Stimulated activated CD4-positive, alpha-beta T cell treated with anti-CD3 and anti-CD28 coated beads, Interleukin-12 subunit alpha, Interleukin-12 subunit beta, amount 100 ng/mL, for 48 hours (primary cell): ENCODE measurements at places on chromosomes 1 and 21.

- no peak for DNase-seq
Measured at GRCh38 chr1:172376431-172376830, 44.1 kb upstream of the C1orf105 start.

- peak; percentile 77 for DNase-seq
Measured at GRCh38 chr1:109687641-109688499, at the start of gene GSTM1. TSS of gene GSTM1 (plus strand) at chr1:109687817. CDS start at chr1:109687874, 57 bp downstream.

DNA sequence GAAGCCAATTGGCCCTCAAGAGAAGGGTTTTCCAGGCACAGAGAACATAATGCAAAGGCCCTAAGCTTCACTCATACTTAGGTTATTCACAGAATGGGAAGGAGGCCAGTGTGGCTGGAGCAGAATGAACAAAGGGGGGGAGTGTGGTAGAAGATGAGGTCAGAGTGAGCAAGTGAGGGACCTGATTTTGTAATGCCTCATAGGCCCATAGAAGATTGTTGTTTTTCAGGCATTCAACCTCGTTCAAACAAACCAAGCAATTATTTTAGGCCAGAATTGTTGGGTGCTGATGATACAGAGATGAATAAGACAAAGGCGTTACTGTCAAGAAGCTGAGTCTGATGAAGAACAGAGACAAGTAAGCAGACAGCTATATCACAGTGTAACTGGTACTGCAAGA is 54.5 kb upstream of the RAP1A start:
- DNase-seq = no peak

DNA sequence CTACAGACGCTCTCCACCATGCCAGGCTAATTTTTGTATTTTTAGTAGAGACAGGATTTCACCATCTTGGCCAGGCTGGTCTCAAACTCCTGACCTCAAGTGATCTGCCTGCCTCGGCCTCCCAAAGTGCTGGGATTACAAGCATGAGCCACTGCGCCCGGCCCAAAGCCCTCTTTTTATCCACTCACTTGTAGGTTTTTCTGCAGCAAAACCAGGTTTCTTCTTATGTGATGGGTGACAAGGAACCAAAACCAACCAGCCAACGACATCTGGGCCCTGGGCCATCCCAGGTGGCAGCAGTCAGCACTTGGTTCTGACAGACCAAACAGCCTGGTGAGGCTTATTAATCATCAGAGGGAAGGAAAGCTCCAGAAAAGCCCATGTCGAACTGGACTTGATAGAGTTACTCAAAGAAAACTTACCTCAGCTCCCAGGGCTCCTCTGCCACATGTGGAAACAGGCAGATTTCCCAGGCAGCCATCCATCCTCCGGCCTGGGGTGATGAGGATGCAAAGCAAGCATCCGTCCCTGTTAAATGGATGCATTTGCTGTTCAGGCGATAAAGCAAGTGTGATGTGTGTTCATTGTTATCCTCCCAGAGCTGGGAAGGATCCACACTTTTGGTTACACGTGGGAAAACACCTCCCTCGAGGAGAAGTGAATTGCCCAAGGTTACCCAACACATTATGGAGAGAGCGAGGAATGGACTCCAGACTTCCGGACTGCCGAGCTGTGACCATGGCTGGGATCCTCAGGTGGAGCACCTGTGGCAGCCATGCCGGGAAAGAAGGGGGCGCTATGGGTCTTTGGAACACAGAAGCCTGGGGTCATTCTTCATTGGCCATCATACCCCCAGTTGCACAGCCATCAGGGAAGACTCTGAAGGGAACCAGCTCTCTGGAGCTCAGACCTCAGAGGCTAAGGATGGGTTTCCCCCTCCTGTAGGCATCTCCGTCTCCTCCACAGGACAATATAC is 118.8 kb downstream of the HUNK start:
- no peak for DNase-seq

DNA sequence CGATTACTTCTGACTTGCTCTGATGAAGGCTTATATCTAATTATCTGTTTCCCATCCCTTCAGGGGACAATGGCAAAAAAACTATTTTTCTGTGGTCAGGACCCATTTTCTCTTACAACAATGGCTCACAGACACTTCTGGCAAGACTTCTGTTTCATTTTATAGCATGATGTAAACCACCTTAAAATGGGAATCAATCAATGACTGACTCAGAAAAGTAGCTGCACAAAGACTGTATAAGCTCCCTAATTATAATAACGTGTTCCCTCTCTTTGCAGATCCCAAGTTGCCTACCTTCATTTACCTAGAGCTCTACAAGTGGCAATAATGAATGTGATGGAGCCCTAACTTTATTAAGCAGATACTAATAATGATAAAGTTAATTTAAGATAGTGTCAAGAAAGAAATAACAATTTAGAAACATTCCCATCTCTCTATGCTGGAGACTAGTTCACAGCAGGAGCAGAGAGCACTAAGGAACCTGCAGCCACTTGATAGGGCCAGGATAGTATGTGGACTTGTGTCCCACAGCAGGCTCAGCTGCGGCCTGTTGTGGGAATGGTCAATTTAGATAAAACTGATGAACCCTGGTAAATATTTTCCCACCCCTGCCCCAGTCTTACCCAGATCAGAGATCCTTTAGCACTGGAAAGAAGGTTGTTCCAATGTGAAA is 538 bp downstream of the GBP2 start:
- no peak for DNase-seq

DNA sequence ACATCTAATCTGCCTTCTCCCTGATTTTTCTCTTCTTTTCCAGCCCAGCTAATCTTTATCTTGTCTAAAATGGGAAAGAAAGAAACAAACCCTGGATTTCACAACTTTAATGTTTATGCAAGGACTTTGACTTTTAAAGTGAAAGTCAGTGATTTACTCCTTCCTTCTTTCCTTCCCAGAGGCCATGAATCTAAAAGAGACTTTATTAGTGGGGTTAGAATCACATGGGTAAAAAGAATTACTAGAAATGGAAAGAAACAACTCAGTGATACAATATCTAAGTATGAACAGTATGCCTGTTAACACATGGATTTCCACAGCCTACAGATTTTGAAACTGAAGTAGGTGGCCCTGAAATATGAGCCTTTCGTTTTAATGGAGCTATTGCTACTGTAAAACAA is 59.8 kb upstream of the KCNK2 start:
- no peak for DNase-seq

- DNase-seq = no peak
Measured at GRCh38 chr1:101194746-101195145, 42.1 kb upstream of the S1PR1 start.

- DNase-seq = no peak
Measured at GRCh38 chr1:233211595-233211994, 83.9 kb downstream of the PCNX2 start.

DNA sequence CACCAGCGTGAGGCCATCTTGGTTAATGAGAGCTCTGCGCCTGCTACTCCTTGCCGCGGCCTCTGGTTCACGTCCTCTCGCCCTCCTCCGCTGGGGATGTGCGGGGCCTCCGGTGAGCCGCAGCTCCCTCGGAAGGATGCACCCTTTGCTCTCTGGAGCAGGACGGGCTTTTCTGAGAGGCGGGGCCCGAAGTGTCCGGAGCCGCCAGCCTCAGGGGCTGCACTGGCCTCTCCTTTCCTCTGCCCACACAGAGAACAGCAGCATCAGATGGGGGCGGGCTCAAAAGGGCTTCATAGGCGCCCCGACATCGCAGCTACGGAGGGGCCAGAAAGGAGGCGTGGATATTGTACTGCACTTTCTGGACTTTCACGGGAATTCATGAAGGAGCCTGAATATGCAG is 284.7 kb downstream of the CAMTA1 start:
- DNase-seq = no peak

GRCh38 chr1:107524301-107524700 is 383.5 kb downstream of the NTNG1 start:
- no peak for DNase-seq

GRCh38 chr1:93083979-93084378 is 4.9 kb downstream of the MTF2 start:
- no peak for DNase-seq

GRCh38 chr1:66033781-66034180 is 241.1 kb downstream of the PDE4B start:
- no peak for DNase-seq

GRCh38 chr1:13513895-13514546 is at the start of gene LRRC38:
TSS of gene LRRC38 (minus strand) at chr1:13514003. CDS start at chr1:13513593, 410 bp downstream.
- no peak for DNase-seq
